Left lung (tissue), 14 donors: ENCODE measurements at places on chromosomes 16 and 17. TPM values are rescaled to one million over a fixed set of nuclear protein-coding genes. Genes with fewer than 3 reads are reported as not detected.
A peak's percentile ranks its signal among the peaks of the same experiment; 100 is the strongest.

GRCh38 chr17:13601776-13602551, at the start of gene HS3ST3A1:
HS3ST3A1 (minus strand) TSS chr17:13601929; CDS start chr17:13601129, 800 bp downstream.
- DNase-seq, result peak; percentile 81

UMOD gene
- 0.15 TPM for polyA plus RNA-seq

GRCh38 chr17:16287563-16288027, 65.7 kb downstream of the CENPV start:
- no peak for DNase-seq

DNA sequence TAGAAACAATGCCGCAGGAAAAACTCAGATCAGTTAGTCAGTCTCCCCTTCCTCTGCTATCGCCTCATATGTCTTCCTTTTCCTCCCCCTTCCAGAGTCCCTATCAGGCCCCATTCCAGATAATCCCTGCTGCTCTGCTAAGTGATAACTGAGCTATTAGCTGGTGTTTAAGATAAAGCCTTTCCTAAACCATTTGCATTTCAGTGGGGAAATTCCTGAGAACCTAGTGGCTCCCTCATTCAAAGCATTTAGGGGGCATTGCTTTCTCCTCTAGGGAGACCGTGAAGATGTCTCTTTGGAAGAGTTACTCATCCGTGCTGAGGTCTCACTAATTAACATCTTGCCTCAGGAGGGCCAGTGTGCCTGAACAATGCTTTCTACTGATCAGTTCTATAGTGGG, 401.6 kb downstream of the NPIPA7 start:
- no peak for DNase-seq

- DNase-seq, result no peak
Measured at GRCh38 chr17:45968732-45969131, 30.3 kb upstream of the STH start.

DNA sequence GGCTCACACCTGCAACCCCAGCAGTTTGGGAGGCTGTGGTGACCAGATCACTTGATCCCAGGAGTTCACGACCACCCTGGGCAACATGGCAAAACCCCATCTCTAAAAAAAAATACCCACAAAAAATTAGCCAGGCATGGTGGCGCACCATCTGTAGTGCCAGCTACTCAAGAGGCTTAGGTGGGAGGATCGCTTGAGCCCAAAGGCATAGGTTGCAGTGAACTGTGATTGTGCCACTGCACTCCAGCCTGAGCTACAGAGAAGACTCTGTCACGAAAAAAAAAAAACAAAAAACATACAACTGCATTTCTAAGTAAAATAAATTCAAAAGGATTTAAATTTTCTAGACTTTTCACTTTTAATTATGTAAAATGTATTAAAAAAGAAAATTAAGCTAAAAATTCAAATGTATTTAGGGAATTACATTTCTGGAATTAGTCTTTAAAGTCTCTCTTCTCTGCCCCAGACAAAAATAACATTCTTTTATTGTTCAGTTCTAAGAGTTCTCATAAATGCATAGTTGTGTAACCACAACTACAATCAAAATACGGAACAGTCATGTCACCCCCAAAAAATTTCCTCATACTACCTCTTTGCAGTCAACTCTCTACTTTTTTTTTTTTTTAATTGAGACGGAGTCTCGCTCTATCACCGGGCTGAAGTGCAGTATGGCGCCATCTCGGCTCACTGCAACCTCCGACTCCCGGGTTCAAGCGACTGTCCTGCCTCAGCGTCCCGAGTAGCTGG, 14.1 kb downstream of the FAM222B start:
- no peak for DNase-seq

- no peak for DNase-seq
Measured at GRCh38 chr16:19329932-19330331, 44.4 kb downstream of the CLEC19A start.

SP2 gene
- 22.3 TPM for polyA plus RNA-seq

TNFRSF13B gene
- not detected for polyA plus RNA-seq

- DNase-seq, result no peak
Measured at GRCh38 chr17:29619251-29619650, 3.5 kb downstream of the CORO6 start.
